Effector CD4-positive, alpha-beta T cell (primary cell): ENCODE measurements at places on chromosomes 2 and 18.

DNA sequence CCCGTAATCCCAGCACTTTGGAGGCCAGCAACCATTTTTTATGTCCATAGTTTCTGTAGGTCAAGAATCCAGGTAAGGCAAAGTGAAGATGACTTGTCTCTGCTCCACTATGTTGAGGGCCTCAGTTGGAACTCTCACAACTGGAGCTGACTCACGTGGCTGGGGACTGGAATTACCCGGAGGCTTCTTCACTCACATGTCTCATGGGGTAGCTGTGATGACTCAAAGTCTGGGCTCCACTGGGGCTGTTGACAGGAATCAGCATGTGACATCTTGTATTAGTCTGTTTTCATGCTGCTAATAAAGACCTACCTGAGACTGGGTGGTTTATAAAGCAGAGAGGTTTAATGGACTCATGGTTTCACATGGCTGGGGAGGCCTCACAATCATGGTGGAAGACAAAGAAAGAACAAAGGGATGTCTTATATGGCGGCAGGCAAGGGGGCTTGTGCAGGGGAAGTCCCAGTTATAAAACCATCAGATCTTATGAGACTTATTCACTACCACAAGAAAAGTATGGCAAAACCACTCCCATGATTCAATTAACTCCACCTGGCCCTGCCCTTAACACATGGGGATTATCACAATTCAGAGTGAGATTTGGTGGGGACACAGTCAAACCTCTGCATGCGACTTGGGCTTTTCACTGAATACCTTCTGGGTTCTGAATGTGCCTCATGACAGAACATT, 7.8 kb upstream of the PPP1R1C start:
- DNase-seq, result no peak

DNA sequence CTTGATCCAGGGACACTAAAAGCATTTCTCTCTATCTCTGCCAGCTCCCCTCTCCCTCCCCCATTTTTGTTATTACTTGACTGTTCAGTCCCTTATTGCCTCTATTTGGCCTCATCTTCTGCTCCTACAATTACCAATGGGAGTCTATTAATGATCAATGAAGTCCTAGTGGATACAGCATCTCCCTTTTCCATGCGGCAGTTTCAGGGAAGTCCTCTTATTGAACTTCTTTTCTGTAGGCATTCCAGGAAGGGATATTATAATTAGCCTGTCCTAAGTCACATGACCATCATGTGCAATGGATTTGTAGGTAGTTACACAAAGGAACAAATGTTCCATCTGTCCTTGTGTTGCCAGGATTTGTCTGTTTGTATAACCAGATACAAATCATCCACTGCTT, 495.1 kb upstream of the CNTNAP5 start:
- DNase-seq, result no peak

GRCh38 chr2:126778561-126779501, 119.9 kb upstream of the TEX51 start:
- DNase-seq, result no peak

DNA sequence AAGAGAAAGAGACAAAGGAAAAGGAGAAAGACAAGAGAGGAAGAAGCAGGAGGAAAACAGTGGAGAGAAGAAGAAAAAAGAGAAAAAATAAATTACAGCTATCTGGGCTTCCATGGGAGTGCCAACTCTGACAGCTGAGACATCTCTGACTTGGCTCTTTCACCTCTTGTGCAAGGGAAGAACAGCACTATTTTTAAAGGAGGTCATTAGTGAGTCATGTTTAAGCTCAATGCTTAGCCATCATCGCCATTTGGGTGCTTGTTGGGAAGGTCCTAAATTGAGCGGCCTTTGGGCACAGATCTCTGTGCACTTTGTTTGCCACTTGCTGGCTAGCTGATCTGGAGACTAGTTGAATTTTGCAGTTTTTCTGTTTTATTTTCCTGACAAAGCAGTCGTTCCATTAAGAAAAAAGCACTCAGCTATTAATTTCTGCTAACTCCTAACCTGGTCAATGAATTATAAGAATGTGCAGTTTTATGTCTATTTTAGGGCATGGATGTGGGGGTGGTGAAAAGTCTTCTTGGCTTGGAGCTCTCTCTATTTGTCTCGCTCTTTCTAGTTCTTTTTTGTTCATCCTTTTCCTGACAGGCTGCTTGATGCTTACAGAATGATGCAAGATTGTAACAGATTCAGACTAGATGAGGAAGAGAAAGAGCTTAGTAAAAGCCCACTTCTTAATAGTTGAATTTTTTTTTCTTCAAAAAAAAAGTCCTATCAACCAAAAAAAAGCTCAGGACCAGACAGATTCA, 231.5 kb downstream of the SLC8A1 start:
- DNase-seq, result no peak

GRCh38 chr18:31102025-31102684, at the start of gene DSC2:
Gene DSC2 (minus strand): TSS chr18:31102421. CDS start chr18:31101971, 450 bp downstream.
- DNase-seq, result no peak

- no peak for DNase-seq
These were observed 11.6 kb upstream of the GREB1L start for GRCh38 chr18:21230436-21230835.

GRCh38 chr2:86704459-86704971, 15.6 kb upstream of the RMND5A start:
- DNase-seq, result no peak

DNA sequence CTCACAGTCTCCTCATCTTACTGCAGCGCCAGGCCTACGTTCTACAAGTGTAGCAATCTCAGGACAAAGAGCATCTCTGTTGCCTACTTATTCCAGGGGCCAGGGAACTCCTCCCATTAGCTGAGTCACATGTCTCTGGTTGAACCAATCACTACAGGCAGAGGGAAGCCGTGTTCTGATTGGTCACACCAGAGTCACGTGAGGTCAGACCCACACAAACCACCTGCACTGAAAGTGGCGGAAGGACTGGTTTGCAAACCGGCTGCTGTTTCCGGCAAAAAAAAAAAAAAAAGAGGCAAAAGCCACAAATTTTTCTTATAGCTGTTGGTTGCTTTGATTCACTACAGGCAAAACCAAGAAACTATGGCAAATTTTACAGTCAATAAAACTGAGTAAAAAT, 21.9 kb upstream of the USP14 start:
- DNase-seq, result no peak

- no peak for DNase-seq
These were observed 2.5 kb downstream of the GALNT3 start for GRCh38 chr2:165791421-165792103.

DNA sequence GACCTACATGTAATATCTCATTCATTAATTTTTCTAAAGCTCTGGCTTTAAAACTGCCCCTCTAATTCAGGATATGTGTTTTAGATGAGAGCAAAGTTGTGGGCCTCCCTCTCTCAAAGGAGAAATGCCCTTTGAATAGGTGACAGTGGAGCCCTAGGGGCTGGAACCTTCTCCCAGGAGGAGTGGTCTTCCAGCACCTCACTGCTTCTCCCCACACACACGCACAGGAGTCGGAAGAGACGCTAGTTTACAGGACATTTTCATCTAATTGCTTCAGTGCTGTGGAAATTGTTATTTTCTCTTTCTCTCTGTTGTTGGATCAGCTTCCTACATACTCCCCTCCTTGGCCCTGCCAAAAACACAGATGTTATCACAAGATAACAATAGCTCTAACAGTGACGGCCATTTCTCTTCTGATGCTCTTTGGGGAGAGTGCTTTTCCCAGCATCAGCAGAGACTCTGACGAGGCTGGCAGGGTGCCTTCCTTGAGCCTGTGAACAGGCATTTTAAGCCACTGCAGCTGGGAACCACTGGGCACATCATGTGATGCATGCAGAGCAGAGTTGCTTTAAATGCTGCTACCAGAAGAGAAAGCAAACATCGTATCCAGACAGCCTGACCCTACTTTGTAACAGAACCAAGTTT, 209.4 kb upstream of the SP5 start:
- no peak for DNase-seq

DNA sequence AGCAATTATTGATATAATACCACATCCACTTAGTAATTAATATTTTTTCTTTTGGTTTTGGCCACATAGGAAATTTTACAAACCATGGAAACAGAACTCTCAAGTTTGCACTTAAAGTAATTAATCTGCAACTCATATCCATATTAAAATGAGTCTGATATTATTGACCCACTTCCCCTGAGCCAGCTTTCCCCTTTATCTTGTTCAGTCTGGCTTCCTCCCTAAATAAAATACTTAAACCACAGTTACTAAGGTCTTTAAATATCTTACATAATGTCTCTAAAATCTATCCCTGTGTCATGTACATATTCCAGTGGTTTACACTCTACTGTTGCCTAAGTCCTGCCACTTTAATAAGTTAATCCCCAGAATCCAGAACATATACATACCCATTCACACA, 564.9 kb upstream of the FSHR start:
- DNase-seq, result no peak

GRCh38 chr2:1640301-1641135, 103.8 kb downstream of the PXDN start:
- DNase-seq, result no peak

DNA sequence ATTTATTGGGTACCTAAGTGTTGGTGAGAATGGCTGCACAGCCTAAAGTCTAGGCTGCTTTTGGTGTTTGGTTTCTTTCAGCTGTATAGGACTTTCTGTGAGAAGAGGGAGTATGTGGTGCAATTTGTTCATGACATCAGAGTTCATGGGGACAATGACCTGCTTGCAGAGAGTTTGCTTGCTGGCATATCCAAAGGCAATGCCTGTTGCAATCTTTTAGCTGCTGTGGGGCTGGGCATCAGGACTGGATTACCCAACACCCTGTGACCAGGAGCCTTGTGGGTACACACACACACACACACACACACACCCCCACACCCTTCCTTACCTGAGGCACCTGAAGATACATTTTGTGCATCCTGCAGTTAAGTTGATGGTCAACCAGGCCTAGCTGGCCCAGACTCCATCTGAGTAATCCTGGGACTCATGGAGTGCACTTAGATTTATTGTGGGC, 68.4 kb downstream of the LIPG start:
- DNase-seq, result no peak
